Stimulated activated CD8-positive, alpha-beta memory T cell treated with anti-CD3 and anti-CD28 coated beads, Interleukin-7, amount 100 ng/mL, for 1 hour (primary cell): ENCODE measurements at places on chromosomes 7 and 10.

DNA sequence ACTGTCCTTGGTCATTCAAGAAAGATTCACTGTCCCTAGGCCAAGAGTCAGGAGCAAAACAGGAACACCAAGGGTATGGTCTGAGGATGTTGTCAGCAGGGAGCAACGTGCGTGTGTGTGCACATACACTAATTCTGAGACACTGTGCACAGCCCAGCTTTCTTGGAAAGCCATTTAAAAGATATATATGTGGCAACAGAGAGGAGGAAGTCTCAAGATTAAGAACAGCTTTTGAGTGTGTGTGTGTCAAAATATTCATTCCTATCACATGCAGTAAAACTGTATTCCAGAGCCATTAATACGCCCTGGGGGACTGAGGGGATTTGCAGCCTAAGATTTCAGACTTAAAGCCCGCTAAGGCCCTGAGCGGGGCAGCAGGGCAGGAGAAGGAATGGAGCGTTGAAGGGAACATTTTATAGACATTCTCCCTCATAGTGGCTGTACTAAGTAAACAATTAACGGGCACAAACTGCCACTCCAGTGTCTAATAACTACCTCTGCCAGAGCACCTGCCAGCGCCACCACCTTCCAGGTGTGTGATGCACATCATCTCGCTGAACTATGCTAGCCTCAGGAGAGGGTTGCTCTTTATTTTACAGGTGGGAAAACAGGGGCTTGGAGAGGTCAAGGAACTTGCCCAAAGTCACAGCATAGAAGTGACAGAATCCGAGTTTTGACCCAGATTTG lies 2.0 kb downstream of the NOD1 start:
- no peak for DNase-seq

- no peak for DNase-seq
Observed at GRCh38 chr7:71470326-71470725, 338.4 kb downstream of the GALNT17 start.

GRCh38 chr7:93889261-93889660 lies 1.3 kb downstream of the TFPI2 start:
- no peak for DNase-seq

DNA sequence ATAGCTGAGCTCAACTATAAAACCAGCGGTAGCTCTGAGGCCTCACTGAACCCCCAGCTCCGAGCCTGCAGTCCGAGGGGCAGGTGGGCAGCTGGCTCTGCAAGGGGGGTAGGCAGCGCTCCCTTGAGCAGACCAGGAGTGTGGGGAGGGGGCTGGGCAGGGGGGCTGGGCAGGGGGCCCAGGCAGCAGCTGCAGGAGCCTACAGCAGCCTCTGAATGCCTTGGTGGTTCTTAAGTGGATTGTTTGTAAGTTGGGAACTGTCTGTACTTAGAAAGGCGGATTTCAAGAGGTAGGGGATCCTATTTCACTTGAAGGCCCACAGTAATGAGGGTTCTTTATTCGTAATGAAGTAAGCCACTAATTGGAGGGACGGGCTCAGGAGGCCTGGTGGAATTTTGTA lies 72.3 kb downstream of the ICA1 start:
- no peak for DNase-seq

- DNase-seq = peak; percentile 10
Observed at GRCh38 chr10:103659674-103660363, 166.3 kb downstream of the NEURL1 start.

DNA sequence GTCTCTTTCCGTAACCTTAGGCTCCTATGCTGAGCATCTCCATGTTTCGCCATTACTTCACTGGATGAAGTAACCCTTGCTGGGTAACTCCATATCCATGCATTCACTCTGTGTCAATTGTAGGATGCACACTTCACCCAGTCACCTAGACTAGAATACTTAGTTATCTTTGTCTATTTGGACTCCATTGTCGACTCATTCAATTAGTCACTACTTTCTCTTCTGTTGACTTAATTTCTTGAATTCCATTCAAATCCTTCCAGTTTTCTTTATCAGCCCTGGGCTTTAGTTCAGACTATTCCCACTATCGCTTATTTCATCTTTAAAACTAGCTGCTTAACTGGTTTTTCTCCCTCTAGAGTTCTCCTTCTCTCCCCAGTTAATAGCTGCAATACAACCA lies 111.3 kb upstream of the TNS3 start:
- no peak for DNase-seq

DNA sequence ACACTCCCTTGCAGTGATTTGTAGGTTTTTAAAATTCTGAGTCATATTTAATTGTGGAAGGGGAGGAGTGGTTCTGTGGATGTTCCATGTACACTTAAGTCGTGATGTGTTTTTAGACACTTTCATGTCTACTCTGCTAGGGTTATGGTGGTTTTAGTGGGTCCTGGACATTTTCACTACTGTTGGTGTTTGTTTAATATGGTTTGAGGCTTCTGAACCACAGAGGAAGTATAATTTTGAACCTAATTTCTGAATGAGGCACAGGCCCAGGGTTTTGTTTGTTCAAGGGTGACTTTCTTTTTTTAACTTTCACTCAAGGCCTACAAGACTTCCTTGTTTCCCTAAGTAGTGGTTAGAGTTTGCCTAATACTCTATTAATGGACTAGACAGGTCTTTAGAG lies 13.3 kb downstream of the SLC26A5 start:
- DNase-seq = no peak

GRCh38 chr7:69739931-69740431 lies 141.7 kb downstream of the AUTS2 start:
- DNase-seq = no peak

- DNase-seq = no peak
Observed at GRCh38 chr7:20388084-20388483, 57.4 kb downstream of the ITGB8 start.

- no peak for DNase-seq
Observed at GRCh38 chr10:30528429-30528786, 94.4 kb downstream of the MAP3K8 start.

- DNase-seq = no peak
Observed at GRCh38 chr10:21173802-21174714, 276.9 kb upstream of the NEBL start.

GRCh38 chr7:29467193-29467926 lies 96.3 kb upstream of the PRR15 start:
- no peak for DNase-seq

- no peak for DNase-seq
Observed at GRCh38 chr10:47041396-47042198, 130.4 kb downstream of the PTPN20 start.

DNA sequence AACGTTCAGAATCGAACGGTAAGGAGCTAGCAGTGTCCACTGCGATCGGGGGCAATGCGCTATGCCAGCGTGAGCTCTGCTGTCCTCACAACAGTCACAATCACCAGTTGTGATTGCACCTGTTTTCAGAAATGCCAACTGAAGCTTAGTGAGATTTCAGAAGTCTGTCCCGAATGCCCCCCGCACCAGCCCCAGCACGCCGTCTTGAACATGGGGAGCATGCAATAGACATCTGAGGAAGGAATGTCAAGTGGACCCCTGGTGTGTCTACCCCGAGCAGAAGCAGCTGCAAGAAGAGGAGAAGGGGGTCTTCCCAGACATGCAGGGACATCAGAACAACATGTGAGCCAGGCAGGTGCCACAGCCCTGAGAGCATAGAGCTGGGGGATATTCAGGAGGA lies 125.7 kb upstream of the CHST15 start:
- no peak for DNase-seq

GRCh38 chr10:554182-554848 lies 135.2 kb downstream of the DIP2C start:
- DNase-seq = no peak

DNA sequence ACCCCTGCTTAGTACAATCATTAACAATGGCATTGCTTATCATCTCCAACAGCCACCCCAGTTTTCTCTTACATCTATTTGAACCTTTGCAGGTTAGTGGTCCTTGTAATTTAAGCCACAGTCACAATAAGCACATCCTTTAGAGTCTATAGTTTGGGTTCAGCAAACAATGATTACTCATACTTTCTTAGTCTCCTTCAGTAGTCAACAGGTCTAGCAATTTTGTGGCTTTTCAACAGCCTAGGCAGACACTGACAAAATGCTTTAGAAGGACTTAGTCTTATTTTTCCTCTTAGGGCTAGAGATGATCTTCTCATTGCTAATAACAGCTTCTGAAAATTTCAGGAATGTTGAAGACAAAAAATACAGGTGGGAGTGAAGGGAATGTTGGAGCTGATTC lies 32.3 kb upstream of the FAM204A start:
- no peak for DNase-seq
